ENCODE measurements at places on chromosomes 3 and 15.
A peak's percentile ranks its signal among the peaks of the same experiment; 100 is the strongest.

GRCh38 chr15:74651242-74651741, 35.7 kb downstream of the CLK3 start:
- no peaks in the 10 kb centered on the region for H3K36me3 ChIP-seq
- H3K4me3 ChIP-seq, result no peak overlapping the region
- no peak for DNase-seq
- H3K27me3 ChIP-seq, result no peaks in the 10 kb centered on the region
- H3K27ac ChIP-seq, result peak overlapping the region; percentile 68

GRCh38 chr15:64389036-64389435, 1.4 kb downstream of the TRIP4 start:
- no peaks in the 10 kb centered on the region for H3K36me3 ChIP-seq
- DNase-seq, result no peak
- H3K4me1 ChIP-seq, result peaks cover 22% of the 10 kb centered on the region
- no peak overlapping the region for H3K4me3 ChIP-seq
- H3K27ac ChIP-seq, result no peak overlapping the region

GRCh38 chr15:37880009-37880834, 54.2 kb upstream of the TMCO5A start:
- H3K4me1 ChIP-seq, result no peaks in the 10 kb centered on the region
- H3K27ac ChIP-seq, result no peak overlapping the region
- H3K27me3 ChIP-seq, result no peaks in the 10 kb centered on the region
- no peaks in the 10 kb centered on the region for H3K36me3 ChIP-seq
- H3K4me3 ChIP-seq, result no peak overlapping the region

- H3K27ac ChIP-seq, result peak overlapping the region; percentile 65
- no peak overlapping the region for H3K4me3 ChIP-seq
- H3K4me1 ChIP-seq, result peaks cover 67% of the 10 kb centered on the region
- no peaks in the 10 kb centered on the region for H3K27me3 ChIP-seq
- peak; percentile 35 for DNase-seq
Measured at GRCh38 chr3:16898595-16899395, 14.0 kb downstream of the PLCL2 start.

Measured in body of pancreas (tissue), 4 donors.